Tibial artery (tissue), 4 donors: ENCODE measurements at places on chromosomes 6 and 20.

GRCh38 chr6:116352515-116353471 lies 18.0 kb upstream of the DSE start:
- H3K27ac ChIP-seq = peak overlapping the region; percentile 59
- H3K4me1 ChIP-seq = no peaks in the 10 kb centered on the region
- no peak for DNase-seq

DNA sequence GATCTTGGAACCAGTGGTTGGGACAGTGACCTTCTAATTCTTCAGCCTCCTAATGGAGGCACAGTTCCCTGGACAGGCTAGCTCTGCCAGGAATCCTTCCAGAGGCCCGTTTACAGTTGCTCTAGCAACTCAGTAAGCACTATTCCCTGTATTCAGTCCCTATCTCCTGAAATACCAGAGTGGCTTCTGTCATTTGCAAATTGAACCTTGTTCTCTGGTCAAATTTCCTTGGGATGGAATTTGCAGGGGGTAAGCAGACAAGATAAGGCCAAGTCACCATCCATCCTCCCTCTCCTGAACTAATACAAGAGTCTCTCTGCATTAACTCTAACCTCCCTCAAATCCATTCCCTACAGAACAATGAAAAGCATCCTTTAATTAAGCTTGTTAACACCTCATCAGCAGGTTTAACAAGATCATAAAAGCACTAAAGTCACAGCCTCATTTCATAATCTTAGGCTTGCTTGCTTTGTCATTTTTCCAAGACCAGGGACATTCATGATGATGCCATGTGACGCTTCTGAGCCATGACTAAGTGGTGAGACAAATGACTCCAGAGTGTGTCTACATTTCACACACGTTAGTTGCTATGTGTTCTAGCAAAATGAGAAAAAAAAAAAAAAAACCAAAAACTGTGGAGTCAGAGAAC lies 37.1 kb downstream of the SLC22A23 start:
- no peak overlapping the region for H3K27ac ChIP-seq
- DNase-seq = no peak
- H3K27me3 ChIP-seq = no peaks in the 10 kb centered on the region
- H3K4me1 ChIP-seq = no peaks in the 10 kb centered on the region
- no peak overlapping the region for H3K4me3 ChIP-seq

- no peak for DNase-seq
- H3K27ac ChIP-seq = no peak overlapping the region
- no peaks in the 10 kb centered on the region for H3K4me1 ChIP-seq
- no peaks in the 10 kb centered on the region for H3K36me3 ChIP-seq
Measured at GRCh38 chr20:45495501-45495941, 19.9 kb downstream of the SPINT3 start.

GRCh38 chr20:44651684-44652423 lies at the start of gene ADA:
Gene ADA, minus strand, starts transcription at chr20:44651699. Its CDS starts 92 bp downstream, at chr20:44651607.
- H3K36me3 ChIP-seq = no peaks in the 10 kb centered on the region
- peak; percentile 80 for DNase-seq
- H3K27me3 ChIP-seq = no peaks in the 10 kb centered on the region
- H3K27ac ChIP-seq = peak within 1 kb of the TSS; percentile 70

DNA sequence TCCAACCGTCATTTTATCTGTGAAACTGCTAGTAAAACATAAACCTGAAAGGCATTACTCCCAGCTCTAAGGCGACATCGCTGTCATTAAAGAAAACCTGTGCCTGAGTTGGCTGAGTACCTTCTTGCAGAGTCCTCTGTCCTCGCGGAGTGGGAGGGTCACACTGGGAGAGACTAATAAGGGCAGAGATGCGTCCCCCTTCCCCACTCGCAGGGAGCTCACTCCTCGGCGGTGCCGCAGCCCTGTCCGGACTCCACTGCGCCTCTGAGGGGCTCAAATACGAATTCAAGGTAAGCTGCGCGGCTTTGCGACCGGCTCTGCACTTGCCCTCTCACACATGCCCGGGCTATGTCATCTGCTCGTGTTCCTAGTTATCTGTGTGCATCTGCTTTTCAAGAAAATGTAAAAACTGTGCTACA lies at the start of gene COL19A1:
COL19A1 (plus strand) TSS at position 206 of the 419 bp plus-strand sequence. CDS start 13,012 bp downstream, outside the sequence.
- peak within 1 kb of the TSS; percentile 70 for H3K4me3 ChIP-seq
- DNase-seq = no peak
- H3K4me1 ChIP-seq = peaks cover 17% of the 10 kb centered on the region
- H3K36me3 ChIP-seq = no peaks in the 10 kb centered on the region
- H3K27ac ChIP-seq = peak within 1 kb of the TSS; percentile 79

DNA sequence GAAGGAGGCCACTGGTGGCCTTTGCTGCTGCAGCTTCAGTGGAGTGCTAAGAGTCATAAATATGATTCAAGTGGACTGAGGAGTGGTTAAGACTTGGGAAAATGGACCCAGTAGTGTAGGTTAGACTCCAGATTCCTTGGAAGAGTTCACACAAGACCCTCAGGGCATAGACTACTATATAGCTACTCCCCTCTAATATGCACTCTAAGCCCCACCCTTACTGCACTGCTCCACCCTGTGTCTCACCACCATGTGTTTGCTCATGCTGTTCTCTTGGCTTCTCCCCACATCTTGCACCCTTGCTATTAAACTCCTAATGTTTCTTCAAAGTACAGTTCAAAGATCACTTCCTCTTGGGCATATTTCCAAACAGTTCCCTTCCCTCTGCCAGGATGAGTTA lies 5.7 kb downstream of the KCNQ5 start:
- no peak for DNase-seq
- no peak overlapping the region for H3K4me3 ChIP-seq
- H3K4me1 ChIP-seq = no peaks in the 10 kb centered on the region
- no peak overlapping the region for H3K27ac ChIP-seq
- H3K27me3 ChIP-seq = no peaks in the 10 kb centered on the region

GRCh38 chr20:9699181-9699580 lies 139.7 kb downstream of the PAK5 start:
- no peak for DNase-seq
- H3K4me1 ChIP-seq = no peaks in the 10 kb centered on the region
- H3K27me3 ChIP-seq = no peaks in the 10 kb centered on the region
- no peak overlapping the region for H3K27ac ChIP-seq
- no peaks in the 10 kb centered on the region for H3K36me3 ChIP-seq

- DNase-seq = no peak
- H3K4me1 ChIP-seq = no peaks in the 10 kb centered on the region
- no peaks in the 10 kb centered on the region for H3K36me3 ChIP-seq
- H3K27me3 ChIP-seq = no peaks in the 10 kb centered on the region
Measured at GRCh38 chr6:50143011-50143719, 93.4 kb upstream of the DEFB112 start.

DNA sequence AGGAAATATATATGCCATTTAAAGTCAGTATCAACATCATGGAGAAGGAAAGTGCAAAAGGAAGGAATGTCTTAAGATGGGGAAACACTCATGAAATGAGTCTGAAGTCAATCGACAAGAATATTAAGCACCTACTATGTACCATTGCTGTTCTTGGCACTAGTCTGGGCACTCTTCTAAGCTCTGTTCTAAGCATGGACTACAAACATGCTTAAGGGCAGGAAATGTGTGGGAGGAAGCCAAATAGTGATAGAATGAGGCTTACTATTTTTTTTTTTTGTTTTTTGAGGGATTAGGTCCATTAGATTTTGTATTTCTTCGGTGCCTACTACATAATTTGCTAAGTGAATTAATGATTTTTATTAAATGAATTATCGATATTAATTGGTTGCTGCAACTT lies 83.8 kb upstream of the SUPT3H start:
- no peak for DNase-seq
- H3K27me3 ChIP-seq = no peaks in the 10 kb centered on the region

DNA sequence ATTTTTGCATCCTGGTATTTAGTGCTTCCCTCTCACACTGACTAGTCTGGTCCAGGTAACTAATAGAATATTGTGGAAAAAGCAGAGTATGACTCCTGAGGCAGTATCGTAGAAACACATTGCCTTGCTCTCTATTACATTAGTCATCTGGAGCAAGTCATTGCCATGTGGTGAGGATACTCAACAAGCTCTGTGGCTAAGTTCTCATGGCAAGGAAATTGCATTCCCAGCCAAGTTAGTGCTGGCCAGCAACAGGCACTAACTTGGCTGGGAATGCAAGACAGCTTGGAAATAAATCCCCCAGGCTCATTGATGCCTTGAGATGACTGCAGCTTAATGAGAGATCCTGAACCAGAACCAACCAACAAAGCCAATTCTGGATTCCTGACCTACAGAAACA lies 39.7 kb upstream of the HTR1B start:
- H3K4me1 ChIP-seq = no peaks in the 10 kb centered on the region
- DNase-seq = no peak
- H3K27me3 ChIP-seq = no peaks in the 10 kb centered on the region

GRCh38 chr6:15622045-15622740 lies 40.6 kb downstream of the DTNBP1 start:
- no peaks in the 10 kb centered on the region for H3K4me1 ChIP-seq
- no peaks in the 10 kb centered on the region for H3K36me3 ChIP-seq
- no peak overlapping the region for H3K4me3 ChIP-seq
- no peaks in the 10 kb centered on the region for H3K27me3 ChIP-seq
- H3K27ac ChIP-seq = no peak overlapping the region

DNA sequence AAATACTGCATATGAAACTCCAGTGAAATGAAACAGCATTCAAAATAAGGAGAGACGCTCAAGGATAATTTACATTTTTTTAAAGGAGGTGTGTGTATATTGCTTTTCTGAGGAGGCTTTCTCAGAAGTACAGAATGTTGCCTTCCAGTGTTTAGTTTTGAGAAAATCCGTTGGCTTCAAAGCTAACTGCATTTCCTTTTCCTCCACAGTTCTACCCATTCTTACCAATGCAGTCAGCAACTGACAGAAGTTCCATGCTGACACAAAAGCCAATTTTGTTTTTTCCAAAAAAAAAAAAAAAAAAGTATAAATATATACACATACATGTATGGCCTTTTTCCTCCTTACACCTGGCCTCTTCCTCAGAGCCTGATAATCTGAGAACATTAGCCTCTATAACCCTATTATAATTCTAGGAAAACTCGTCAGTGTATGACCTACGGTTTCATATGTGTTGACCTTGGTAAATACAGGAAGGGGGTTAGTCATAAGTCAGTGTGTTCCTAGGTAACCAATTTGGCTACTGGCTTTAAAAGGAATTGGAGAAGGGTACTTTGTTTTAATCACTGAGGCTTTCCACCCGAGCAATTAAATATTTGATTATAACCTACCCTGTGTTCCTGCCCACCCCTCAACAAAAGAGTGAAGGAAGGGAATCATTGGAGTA lies 24.2 kb downstream of the MGME1 start:
- H3K27me3 ChIP-seq = no peaks in the 10 kb centered on the region
- peaks cover 8% of the 10 kb centered on the region for H3K4me1 ChIP-seq
- H3K27ac ChIP-seq = no peak overlapping the region
- H3K4me3 ChIP-seq = no peak overlapping the region
- no peak for DNase-seq

- H3K27ac ChIP-seq = no peak overlapping the region
- H3K36me3 ChIP-seq = no peaks in the 10 kb centered on the region
Measured at GRCh38 chr6:121000381-121000780, 333.9 kb downstream of the TBC1D32 start.

DNA sequence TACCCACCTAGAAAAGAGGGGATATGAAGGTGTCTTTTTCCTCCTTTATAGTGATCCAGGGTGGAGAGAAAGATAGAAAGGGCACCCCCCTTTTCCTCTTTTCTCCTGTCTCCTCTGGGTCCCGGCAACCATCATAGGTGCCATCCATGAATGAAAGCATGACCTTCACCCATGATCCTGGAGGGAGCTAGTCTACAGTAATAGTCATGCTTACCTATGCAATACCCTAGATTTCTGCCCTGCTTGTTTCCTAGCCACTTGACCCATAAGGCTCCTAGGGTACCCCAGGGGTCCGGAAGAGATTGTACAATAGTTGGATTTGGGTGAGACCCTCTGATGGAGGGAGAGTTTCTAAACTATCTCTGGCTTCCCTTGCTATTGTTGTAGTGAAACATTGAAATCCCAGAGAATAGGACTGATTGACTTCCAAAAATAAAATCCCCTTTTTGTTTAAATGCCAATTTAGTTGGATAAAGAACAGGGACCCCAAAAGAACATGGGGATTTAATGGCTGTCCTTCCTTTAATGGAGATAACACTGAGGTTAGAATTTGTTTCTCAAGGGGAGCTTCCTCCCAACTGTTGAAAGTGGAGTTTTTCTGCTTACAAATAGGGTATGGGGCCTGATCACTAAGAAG lies 366.8 kb upstream of the KHDRBS2 start:
- H3K27me3 ChIP-seq = no peaks in the 10 kb centered on the region
- no peak overlapping the region for H3K4me3 ChIP-seq
- no peak overlapping the region for H3K27ac ChIP-seq
- H3K4me1 ChIP-seq = no peaks in the 10 kb centered on the region

GRCh38 chr6:169692516-169692915 lies 9.3 kb downstream of the WDR27 start:
- no peaks in the 10 kb centered on the region for H3K27me3 ChIP-seq
- H3K4me1 ChIP-seq = no peaks in the 10 kb centered on the region
- H3K36me3 ChIP-seq = peaks cover 4% of the 10 kb centered on the region
- no peak for DNase-seq
- H3K27ac ChIP-seq = no peak overlapping the region

GRCh38 chr6:53313784-53314400 lies 34.9 kb downstream of the ELOVL5 start:
- H3K27me3 ChIP-seq = no peaks in the 10 kb centered on the region
- H3K36me3 ChIP-seq = no peaks in the 10 kb centered on the region
- DNase-seq = no peak
- H3K4me1 ChIP-seq = peaks cover 42% of the 10 kb centered on the region
- no peak overlapping the region for H3K4me3 ChIP-seq

DNA sequence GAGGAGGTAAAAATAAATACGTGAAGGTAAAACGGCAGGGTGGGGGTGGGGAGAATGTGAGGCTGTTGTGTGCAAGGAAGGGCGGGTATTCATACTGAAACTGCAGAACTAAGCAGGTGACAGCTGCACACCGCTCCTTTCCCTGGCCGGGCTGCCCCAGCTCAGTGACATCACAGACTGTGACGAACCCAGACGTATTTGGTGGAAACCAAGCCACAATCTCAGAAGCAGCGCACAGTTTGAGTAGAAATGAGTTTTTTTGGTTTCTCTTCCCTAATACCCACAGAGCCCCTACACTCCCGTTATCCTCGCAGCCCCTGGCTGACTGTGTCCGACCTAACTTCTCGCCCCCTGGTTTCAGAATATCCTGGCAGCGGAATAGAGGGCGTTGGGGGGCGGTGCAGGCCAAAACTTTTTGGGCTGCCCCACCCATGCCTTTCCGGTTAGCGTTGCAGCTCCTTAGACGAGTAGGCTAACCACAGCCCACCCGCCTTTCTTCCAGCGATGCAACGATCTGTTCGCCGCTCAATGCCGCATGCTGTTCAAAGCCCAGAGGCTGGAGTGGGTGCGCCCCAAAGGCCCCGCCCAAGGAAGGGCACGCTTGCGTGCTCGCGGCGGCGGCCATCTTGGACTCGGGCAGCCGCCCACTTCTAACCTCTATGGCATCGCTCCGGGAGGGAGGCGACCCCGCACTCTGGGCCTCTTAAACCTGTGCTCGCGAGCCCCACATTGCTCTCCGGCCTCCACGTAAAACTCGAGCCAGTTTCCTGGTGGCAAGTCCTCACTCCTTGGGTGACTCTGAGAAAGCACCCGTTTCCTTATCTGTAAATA lies 9.1 kb downstream of the BAK1 start:
- peaks cover 24% of the 10 kb centered on the region for H3K36me3 ChIP-seq
- peak overlapping the region; percentile 75 for H3K4me3 ChIP-seq
- DNase-seq = peak; percentile 90
- no peaks in the 10 kb centered on the region for H3K27me3 ChIP-seq
